ENCODE measurements at places on chromosomes 13 and 19.
A peak's percentile ranks its signal among the peaks of the same experiment; 100 is the strongest.

- no peak for DNase-seq
Measured at GRCh38 chr13:112900691-112901091, 68.3 kb upstream of the MCF2L start.

DNA sequence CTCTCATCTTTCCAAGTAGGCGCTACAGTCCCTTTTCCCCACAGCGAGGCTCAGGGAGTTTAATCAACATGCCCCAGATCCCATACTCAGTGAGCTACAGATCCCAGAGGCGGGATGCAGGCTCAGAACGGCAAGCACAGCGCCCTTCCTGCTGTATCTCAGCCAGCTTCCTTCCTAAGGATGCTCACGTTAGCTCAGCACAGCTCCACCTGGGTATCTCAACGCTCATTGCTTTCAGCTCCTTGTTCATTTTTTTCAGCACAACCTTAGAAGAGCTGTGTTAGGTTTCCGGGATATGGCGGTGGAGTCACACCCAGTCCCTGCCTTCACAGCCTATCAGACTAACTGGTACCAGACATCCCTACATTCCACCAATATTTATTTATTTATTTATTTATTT, 3.1 kb upstream of the MEGF8 start:
- no peak for DNase-seq

DNA sequence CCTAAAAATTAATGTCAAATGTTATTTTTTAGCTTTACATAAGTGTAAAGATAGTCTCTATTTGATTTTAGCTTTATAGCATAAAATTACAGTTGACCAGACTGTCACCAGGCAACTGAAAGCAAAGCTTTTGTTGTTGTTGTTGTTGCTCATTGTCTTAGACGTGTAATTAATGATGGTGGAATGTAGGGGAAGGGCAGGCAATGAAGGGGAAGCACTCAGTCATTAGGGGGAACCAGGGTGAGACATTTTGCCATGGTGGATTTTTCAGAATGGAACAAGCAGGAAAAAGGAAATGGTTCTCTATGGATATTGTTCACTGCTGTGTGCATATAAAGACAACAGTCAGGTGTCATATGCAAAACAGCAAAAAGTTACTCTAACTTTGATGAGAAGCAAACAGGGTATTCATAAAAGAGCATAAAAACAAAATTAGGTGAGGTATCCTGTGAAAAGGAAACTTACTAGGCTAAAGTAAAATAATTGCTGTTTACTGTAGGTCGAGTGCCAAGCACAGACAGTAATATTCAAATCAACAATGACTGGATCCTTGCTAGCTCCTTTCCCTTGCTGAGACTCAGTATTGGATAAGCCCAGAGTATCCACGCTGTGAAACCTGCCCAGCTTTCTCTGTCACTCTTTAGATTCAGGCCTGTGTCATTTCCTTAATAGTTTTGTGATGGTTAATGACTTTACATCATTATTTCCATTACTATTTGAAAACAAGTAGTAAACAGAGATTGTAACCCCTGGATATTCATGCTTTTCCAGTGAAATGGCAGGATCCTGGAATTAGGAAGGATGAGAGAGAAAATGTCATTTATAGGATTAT, 110.5 kb downstream of the LRCH1 start:
- DNase-seq, result no peak

GRCh38 chr13:75762076-75762937, 126.2 kb downstream of the LMO7 start:
- DNase-seq, result no peak

GRCh38 chr19:741506-742131, 9.3 kb upstream of the MISP start:
- DNase-seq, result no peak

DNA sequence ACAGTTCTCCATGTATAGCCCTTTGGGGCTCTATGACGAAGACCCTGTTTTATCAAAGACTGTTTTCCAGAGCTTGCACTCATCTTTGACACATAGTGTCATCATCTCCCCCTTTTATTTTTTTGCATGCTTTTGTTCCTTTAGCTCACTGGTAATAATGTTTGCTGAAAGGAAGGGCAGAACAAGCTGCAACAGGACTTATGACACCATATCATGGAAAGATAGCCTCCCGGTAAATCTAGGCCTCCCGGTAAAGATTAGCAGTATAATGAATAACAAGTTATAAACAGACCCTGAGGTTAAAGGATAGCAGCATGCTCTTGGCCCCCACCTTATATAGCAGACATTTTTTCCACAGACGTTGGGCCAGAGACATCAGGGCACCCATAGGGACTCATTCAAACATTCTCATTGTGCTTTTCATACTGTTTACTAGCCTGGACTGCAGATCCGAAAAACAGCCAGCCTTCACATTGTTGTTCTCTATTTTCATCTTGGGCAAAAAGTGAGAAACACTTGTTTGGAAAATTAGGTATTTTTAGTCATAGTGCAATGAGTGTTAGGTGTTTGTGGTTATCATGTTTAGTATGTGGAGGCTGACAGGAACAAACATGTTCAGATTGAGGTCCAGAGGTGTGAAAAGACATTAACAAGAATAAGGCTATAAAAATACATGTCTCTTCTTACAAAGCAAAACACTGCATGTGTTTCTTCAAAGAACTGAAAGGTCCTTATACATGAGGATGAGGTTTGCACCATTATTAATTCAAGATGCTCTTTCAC, 136.9 kb upstream of the SPRY2 start:
- DNase-seq, result no peak

DNA sequence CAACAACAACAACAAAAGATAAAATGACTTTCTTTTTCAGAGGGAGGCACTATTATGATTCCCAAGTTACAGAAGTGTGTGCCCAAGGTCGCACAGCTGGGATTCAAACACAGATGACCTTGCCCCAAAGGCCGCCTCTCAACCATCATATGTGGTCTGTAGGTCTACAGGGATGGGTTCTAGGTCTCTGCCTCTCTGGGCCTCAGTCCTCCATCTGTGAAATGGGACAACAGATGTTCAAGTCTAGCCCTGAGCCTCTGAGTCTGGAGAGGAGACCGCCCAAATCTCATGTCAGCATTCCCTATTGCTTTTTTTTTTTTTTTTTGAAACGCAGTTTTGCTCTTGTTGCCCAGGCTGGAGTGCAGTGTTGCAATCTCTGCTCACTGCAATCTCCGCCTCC, 4.9 kb downstream of the NPAS1 start:
- DNase-seq, result no peak

- DNase-seq, result peak; percentile 26
Measured at GRCh38 chr19:47518139-47518538, 3.3 kb upstream of the NAPA start.

DNA sequence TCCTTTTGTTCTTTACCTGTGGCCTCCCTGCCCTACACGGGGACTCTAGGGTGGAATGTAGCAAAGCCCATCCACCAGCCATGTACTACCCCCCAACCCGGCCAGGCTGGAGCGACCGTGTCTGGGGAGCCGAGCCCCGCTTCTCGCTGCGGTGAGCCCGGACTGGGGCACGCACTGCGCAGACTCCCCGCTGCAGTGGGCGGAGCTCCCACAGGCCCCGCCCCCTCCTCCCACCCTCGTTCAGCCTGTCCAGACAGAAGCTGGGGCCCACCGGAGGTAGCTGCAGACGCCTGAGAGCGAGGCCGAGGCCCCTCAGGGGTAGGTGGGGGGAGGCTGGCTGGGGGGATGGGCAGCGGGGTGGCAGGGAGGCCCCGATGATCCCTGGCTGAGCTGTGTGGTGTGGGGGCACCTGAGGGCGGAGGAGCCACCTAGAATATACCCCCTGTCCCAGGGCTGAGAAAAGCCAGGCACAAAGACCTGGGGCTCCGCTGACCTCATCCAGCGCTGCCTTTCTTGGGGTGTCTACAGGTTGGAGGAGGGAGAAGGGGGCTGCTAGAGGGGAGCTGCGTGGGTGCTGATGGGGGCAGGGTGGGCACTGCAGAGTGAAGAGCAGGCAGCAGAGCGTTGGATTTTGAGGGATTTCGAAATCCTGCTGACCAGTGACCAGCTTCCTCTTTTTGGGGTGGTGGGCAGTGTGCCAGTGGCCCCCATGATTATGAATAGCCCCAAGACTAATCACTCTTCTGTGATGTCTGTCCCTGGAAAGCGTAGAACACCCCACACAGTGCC, 17.3 kb downstream of the PLD3 start:
- DNase-seq, result peak; percentile 32

- DNase-seq, result no peak
Measured at GRCh38 chr19:43641333-43641732, 1.7 kb upstream of the CADM4 start.

GRCh38 chr13:113998781-113999617, 25.1 kb upstream of the C13orf46 start:
- no peak for DNase-seq

GRCh38 chr19:10206226-10206885, 11.6 kb upstream of the DNMT1 start:
- no peak for DNase-seq

DNA sequence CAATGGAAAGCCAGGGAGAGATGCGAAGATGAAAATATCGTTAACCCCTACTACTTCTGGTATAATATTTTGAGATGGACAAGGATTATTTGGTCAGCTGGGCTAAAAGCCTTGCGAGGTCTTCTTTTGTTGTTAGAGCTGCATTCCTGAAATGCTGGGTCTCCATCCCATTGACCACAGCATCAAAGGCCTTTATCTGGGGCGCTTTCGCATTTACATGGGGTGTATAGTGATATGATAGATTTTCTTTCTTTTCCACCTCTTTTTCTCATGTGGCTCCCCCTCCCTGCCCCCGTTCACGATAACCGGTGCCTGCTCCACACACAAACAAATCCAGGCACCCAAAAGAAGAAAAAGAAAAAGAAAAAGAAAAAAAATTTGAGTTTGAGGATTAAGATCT, 77.5 kb downstream of the ZNF536 start:
- DNase-seq, result no peak

- no peak for DNase-seq
Measured at GRCh38 chr19:15671237-15671821, 1.6 kb upstream of the CYP4F12 start.

DNA sequence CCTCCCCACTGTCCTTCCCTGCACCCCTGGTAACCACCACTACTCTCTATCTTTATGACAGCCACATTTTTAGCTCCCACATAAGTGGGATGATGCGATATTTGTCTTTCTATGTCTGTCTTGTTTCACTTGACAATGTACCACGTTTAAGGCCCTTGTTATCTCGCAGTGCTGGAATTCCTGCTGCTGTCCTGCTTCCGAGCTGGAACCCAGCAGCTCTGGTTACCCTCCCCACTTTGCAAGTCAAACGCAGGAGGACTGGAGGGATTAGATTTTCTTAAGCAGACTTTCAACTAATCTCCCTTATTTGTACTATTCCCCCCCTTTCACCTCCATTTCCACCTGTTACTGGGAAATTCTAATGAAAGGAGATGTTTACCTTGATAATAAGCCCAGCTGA, 59.1 kb upstream of the PDX1 start:
- no peak for DNase-seq

- DNase-seq, result no peak
Measured at GRCh38 chr13:31528176-31528575, 211.2 kb upstream of the RXFP2 start.

DNA sequence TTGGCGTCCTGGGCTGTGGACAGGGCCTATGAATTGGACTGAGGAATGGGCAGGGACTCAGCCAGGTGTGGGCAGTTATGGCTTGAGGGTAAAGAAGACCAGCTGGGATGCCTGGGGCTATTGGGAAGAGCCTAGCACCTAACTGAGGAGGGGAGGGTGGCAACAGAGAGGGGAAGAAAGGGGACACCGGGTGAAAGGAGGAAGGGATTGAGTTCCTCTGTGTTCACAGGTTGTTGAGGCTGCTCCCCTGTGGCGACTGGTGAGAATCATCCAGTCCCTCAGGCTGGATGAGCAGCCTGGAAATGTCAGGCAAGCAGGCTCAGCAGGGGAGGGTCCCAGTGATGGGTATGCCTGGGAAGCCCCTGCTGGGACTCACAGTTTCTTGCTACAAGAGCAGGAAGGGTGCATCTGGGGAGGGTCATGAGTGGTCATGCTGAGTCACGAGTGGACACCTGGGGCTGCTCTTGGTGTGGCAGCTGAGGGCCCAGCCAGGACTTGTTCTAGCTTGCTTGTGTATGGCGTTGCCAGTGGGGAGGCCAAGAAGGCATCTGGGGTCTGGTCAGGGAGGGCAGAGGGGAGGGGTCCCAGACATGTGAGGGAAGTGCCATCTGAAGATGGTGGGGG, 1.4 kb downstream of the ZNF324 start:
- no peak for DNase-seq

DNA sequence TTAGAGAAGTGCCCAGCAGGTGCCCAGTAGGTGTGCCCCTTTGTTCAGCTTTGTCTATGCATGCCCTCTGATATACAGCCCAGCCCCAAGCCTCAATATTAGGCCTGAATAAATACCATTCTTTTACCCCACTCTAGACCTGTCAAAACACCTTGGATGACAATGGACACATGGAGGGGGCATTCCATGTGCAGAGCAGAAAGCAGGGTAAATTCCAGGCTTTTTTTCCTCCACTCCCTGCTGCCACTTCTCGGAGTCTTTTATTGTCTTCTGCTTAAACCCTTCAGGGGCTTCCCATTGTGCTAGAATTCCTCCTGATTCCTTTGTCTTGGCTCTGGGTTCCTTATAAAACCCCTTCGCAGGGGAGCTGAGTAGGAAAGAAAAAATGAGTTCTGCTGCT, 5.8 kb upstream of the FRY start:
- DNase-seq, result no peak

- DNase-seq, result peak; percentile 56
Measured at GRCh38 chr19:41934849-41935374, 6.7 kb upstream of the ERFL start.

DNA sequence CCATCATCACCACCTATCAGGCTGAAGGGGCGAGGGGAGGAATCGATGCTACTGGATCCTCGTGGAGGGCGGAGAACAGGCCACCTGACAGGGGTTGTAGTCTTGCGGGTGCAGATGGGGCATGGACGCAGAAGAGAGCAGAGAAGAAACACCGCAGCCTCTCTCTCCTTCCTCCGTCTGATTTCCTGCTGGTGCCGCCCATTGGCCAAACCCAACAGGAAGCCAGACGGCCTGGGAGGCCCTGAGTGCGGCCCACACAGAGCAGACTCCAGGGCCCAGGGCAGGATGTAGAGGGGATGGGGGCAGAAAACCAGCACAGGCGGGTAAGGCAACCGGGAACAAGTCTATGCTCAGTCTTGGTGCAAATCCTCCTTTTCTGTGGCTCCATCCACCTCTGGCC, 15.4 kb downstream of the CEBPA start:
- no peak for DNase-seq

DNA sequence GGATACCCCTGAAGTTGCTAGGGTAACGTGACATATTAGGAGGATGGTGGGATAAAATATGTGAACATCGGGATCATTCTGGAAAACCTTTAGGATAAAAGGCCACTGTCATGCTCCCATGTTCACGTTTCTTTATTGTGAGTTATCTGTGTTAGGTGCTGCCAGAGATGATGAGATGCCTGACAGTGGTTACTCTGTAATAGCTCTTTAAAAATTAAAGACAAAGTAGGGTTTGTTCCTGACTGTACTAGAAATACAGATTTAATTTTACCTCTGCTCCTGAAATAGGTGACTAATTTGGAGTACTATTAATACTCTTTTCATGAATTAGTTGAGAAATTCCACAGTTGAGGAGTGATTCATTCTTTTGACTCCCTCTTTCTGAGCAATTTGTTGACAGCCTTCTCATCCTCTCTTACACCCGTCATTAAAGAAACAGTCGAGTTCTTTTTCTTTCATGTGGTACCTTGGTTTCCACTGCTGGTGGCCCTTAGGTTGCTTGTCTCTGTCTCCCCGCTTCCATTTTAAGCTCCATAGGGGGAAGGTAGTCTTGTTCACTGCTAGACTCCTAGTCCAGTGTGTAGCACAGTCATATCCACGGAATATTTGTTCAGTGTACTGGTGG, 28.4 kb downstream of the SAE1 start:
- DNase-seq, result no peak

All from stimulated activated CD4-positive, alpha-beta T cell treated with anti-CD3 and anti-CD28 coated beads, Interleukin-12 subunit alpha, Interleukin-12 subunit beta, amount 100 ng/mL, for 24 hours (primary cell).